ENCODE measurements at places on chromosomes 2 and 18.

DNA sequence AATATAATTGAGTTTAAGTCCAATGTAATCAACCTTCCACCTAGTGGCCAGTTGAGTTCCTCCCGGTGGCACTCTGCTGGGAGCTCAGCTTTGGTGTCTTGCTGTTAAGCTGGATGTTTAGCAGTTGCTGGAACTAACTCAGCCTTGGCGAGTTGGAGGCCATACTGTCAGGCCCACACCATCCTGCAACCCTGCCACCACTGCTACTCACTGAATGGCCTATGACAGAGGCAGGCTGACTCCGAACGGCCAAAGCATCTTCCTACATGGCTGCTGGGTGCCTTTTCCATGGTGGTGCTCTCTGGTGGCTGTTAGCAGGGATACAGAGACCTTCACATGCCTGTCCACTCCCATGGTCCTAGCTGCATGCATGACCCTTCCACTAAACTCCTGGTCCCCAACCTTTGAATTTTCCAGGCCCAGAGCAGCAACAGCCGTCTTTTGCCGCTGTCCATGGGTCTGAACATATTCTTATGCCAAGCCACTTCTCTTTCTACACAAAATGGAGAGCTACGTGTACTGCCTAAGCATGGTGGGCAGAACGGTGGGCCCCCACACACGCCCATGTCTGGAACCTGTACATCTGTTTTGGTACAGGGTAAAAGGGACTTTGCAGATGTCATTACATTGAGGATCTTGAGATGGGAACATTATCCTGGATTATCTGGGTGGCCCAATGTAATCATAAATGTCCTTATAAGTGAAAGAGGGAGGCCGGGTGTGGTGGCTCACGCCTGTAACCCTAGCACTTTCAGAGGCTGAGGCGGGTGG, 15.0 kb upstream of the TRAF3IP1 start:
- DNase-seq = no peak

GRCh38 chr2:128344101-128344500, 25.4 kb upstream of the HS6ST1 start:
- DNase-seq = no peak

- DNase-seq = no peak
Observed at GRCh38 chr2:5666798-5667197, 25.4 kb upstream of the SOX11 start.

GRCh38 chr18:9191658-9192256, 55.2 kb downstream of the ANKRD12 start:
- DNase-seq = no peak

GRCh38 chr18:62126737-62127136, 60.1 kb downstream of the PIGN start:
- DNase-seq = no peak

- no peak for DNase-seq
Observed at GRCh38 chr18:27712066-27712465, 464.9 kb downstream of the CDH2 start.

GRCh38 chr18:24319757-24320156, 77.9 kb downstream of the OSBPL1A start:
- DNase-seq = no peak

DNA sequence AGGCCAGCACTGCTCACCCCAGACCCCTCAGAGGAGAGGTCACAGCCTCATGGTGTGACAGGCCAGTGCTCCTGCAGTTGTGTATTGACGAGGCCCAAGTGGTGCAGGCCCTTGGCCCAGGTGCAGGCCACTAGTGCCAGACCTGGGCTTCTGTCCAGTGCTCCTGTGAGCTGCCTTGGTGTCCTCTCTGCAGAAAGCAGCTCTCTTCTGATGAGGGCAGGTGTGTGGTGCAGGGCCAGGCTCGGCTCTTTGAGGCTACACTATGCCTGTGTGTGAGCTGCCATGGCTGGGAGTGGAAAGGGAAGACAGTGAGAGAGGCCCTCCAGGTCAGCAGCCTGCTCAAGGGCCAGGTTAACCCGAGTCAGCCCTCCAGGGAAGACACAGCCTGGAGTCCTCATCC, 17.1 kb downstream of the EHD3 start:
- DNase-seq = no peak

DNA sequence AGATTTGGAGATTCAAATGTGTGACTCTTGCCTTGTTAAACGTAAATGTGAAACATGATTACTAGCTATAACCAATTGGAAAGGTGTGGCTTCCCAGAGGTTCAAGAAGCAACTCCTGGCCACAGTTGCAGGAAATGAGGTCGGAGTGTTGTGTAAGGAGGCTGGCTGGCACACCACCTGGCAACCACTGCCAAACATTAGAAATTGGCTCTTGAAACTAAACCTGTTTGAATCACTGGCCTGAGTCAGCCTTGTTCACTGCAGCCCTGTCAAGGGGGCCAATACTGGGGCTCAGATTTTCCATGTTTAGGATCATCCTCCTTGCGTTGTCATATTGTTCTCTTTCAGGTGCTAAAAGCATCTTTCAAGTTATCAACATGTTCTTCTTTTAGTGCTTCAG, 206.3 kb downstream of the ARL6IP6 start:
- DNase-seq = no peak

DNA sequence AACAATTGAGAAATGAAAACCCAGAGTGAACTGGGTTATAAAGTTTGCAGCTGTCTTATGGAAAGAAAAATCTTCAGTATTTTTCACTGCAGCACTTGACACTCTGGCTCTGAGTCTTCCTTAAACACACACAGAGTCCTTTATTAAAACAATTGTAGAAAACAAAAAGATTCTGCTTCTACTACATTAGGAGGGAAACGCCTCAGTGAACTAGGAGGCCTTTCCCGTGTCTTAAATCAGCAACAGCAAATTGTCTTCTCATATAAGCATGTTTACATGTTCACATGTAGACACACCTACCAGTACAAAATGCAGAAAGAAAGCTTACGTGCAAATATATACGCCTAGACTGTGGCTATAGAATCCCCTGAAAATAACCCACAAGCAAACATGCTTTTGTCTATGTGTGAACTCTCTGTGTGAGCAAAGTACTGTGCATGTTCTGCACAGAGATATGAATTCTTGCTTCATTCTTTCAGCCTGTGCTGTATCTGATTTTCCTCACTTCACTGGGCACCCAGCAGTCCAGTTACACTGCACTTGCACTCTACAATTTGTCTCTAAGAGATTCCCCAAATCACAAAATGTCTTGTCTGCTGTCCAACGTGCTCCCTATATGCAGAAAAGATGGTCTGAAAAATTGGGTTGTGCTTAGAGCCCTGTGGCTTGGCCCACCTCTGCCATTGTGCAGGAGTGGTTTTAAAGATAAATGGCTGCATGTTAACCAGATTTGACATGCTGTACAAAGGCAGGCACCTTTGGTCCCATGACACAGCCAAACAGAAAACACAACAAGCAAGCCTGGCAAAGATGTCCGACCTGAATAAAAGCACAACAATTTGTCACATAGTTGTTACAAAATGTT, 24.5 kb downstream of the ZEB2 start:
- DNase-seq = no peak

DNA sequence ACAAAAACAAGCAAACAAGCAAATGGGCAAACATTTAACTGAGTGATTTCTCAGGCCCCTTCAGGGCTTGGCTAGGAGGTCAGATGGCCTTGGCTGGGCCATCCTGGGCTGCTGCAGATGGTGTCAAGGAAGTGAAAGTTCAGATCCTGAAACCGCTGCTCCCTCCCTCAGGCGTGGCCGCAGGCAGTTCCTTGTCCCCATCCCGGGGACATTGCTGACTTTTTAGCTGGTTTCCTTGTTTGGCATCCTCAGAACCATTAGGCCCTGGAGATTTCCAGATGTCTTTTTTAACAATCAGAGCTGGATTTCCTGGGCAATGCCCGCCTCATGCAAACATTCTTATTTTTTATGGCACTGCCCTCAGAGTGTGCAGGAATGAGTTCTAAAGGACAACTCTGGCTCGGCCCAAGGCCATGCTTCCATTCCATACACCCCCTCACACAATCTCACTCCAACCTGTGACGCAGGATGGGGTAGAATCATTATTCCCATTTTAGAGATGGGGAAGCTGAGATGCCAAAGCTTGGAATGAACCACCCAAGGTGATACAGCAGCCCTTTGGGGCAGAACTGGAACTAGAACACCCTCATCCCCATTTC, 86.1 kb upstream of the ZCCHC2 start:
- DNase-seq = no peak

- no peak for DNase-seq
Observed at GRCh38 chr2:55585451-55586080, 31.9 kb downstream of the PPP4R3B start.

DNA sequence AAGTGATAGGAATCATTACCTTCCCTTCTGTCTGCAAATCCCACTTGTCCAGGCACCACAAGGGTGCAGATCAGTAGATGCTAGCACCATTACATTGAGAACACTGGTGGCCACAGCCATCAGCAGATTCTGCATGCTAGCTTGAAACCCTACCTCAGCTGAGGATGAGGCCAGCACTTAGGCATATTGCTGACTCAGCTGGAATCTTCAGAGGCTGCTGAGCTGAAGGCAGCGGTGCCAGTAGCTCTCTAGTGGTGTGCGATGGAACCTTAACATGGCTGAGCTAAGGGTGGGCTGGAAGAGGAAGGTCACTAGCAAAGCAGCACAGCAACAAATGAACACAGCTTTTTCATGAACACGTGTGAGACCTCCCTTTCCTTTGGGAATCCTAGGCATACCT, 19.0 kb upstream of the CPO start:
- no peak for DNase-seq

- no peak for DNase-seq
Observed at GRCh38 chr2:206063635-206064034, 22.3 kb downstream of the INO80D start.

GRCh38 chr2:239025096-239025801, 177.4 kb downstream of the TWIST2 start:
- DNase-seq = no peak

- no peak for DNase-seq
Observed at GRCh38 chr2:227655454-227655853, 11.2 kb upstream of the SCYGR5 start.

DNA sequence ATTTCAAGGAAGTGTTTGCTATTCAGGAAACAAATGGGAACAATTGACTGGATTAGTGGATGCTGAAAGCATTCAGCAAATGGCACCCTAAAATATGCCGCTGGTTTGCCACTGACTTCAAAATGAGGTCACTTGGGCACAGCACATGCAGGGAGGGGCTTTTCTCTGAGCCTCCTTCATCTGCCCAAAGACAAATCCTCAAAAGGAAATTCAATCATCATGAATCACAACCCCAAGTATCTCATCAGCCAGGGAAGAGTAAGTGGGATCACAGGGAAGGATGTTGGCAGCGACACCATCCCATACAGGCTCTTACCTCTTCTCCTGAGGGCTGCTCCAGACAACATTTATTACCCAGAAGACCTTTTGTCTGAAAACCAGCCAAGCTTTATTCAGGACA, 14.4 kb upstream of the SP140L start:
- no peak for DNase-seq

DNA sequence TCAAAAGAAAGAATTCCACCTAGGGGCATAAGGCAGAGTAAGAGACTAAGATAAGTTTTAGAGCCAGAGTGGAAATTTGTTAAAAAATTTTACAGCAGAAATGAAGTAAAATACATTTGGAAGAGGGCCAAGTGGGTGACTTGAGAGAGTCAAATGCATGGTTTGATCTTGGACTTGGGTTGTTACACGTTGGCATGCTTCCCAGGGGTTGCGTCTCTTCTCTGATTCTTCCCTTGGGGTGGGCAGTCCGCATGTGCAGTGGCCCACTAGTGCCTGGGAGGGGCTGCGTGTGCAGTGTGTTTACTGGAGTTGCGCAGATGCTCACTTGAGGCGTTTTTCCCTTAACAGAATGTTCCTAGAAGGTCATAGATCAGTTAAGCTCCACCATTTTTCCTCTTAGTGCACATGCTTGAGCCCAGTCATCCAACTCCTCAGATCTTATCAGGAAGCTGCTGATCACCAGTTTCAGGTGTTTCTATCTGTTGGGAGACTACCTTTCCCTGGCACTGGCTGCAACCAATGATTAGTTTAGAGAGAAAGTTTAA, 13.1 kb downstream of the SEH1L start:
- DNase-seq = no peak

- no peak for DNase-seq
Observed at GRCh38 chr18:25725501-25725900, 364.9 kb downstream of the SS18 start.

DNA sequence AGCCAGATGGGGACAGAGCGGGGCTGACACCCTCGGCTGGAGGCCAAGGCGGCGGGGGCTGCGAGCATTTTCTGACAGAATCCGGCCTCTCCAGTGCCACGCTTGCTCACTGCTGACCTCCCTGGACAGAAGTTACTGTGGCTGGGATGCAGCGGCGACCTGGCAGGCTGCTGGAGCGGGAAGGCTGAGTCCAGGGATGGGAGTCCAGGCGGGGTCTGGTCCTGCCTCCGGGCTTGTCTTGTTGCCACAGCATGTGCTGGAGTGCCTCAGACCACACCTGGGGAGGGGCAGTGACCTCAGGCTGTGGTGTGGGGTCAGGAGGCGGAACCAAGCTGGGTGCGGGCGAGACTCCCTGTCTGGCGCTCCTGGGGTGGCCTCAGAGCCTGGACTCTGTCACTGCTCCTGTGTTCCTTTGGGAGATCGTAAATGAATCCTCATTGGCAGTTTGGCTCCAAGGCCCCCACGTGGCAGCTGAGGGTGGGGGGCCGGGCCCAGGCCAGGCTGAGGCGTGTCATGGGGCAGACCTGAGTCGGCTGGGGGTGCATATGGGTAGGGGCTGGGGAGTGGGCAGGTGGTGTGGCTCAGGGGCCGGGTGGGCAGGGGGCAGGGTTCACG, 5.5 kb downstream of the BOK start:
- no peak for DNase-seq

- DNase-seq = no peak
Observed at GRCh38 chr18:35573531-35573930, 8.0 kb upstream of the GALNT1 start.

GRCh38 chr18:13265008-13265910, 46.7 kb downstream of the LDLRAD4 start:
- peak; percentile 32 for DNase-seq

GRCh38 chr2:200615247-200615646, 29.4 kb downstream of the AOX1 start:
- DNase-seq = no peak

GRCh38 chr2:109065391-109065734, 63.6 kb upstream of the SH3RF3 start:
- DNase-seq = no peak

GRCh38 chr18:9994701-9995235, 81.0 kb downstream of the VAPA start:
- DNase-seq = no peak

GRCh38 chr2:24351981-24352380, 8.4 kb downstream of the ITSN2 start:
- DNase-seq = no peak
